ENCODE measurements at places on chromosomes 4 and X. TPM values are rescaled to one million over a fixed set of nuclear protein-coding genes. Genes with fewer than 3 reads are reported as not detected.

Gene SLC10A3
- total RNA-seq, result 29.1 TPM

Gene CLIC2
- total RNA-seq, result not detected

Gene FAT4
- not detected for total RNA-seq

Gene XPNPEP2
- total RNA-seq, result 1.6 TPM

Gene TEX13C
- total RNA-seq, result not detected

Gene BTK
- not detected for total RNA-seq

Gene SOWAHD
- 1.4 TPM for total RNA-seq

Gene HEPH
- not detected for total RNA-seq

Gene SLC9B1
- 1.3 TPM for total RNA-seq

Gene PPBP
- not detected for total RNA-seq

Gene RASL11B
- 0.13 TPM for total RNA-seq

Gene TADA2B
- total RNA-seq, result 16.8 TPM

Gene DOK7
- total RNA-seq, result not detected

Gene GPC4
- total RNA-seq, result not detected

Gene CENPVL2
- total RNA-seq, result not detected

Gene CSAG2
- total RNA-seq, result not detected

Gene HHIP
- not detected for total RNA-seq

Gene PRDM5
- 0.05 TPM for total RNA-seq

Gene LAMTOR3
- 26.8 TPM for total RNA-seq

Gene NFKB1
- 162 TPM for total RNA-seq

Gene CABS1
- total RNA-seq, result not detected

Gene FAM114A1
- 0.60 TPM for total RNA-seq

Gene DCAF4L1
- 0.32 TPM for total RNA-seq

Gene SPANXA1
- total RNA-seq, result not detected

Gene ERCC6L
- 13.8 TPM for total RNA-seq

Gene EDNRA
- total RNA-seq, result not detected

Gene MGARP
- total RNA-seq, result 0.26 TPM

Gene CT45A8
- total RNA-seq, result not detected

Gene PPP1R2C
- not detected for total RNA-seq

Gene MAGEA1
- not detected for total RNA-seq

Gene SLC2A9
- total RNA-seq, result 1.7 TPM

Gene TSPAN7
- total RNA-seq, result not detected

Gene HTR2C
- not detected for total RNA-seq

Gene PAGE1
- total RNA-seq, result not detected

Gene TEX11
- total RNA-seq, result not detected

Gene GSX2
- total RNA-seq, result not detected

Gene SLC49A3
- total RNA-seq, result 0.37 TPM

Gene USP17L28
- total RNA-seq, result not detected

Gene FAAH2
- total RNA-seq, result not detected

All from activated CD8-positive, alpha-beta T cell treated with anti-CD3 and anti-CD28 coated beads, Interleukin-2, amount 10 ng/mL, durations not matched to agents 7 days and 5 days (primary cell).